ENCODE measurements at places on chromosomes 3 and 15. TPM values are rescaled to one million over a fixed set of nuclear protein-coding genes. Genes with fewer than 3 reads are reported as not detected.

The TNIK gene
- total RNA-seq = 14.8 TPM

GRCh38 chr3:119401503-119402440 is 61.6 kb downstream of the TMEM39A start:
- no peak overlapping the region for H3K27ac ChIP-seq
- no peaks in the 10 kb centered on the region for H3K4me1 ChIP-seq
- no peak for DNase-seq
- H3K36me3 ChIP-seq = peaks cover 24% of the 10 kb centered on the region
- no peak overlapping the region for H3K4me3 ChIP-seq
- no peaks in the 10 kb centered on the region for H3K27me3 ChIP-seq

DNA sequence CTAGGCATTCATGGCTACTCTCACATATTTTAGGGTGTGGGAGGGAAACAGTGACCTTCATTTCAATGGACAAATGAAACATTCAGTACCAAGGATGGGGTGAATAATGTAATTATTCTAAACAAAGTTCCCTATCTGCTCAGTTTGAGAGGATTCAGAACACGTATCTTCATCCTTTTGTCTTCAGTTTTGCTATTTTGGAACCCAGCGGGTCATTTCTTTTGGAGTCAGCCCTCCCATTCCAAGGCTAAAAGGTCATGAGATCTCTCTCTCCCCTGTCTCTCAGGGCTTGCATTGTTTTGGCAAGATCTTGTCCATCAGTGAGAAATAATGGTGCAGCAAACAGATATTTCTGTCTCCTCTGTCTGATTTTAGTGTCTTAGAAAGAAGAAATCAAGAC is 16.3 kb upstream of the GATM start:
- H3K36me3 ChIP-seq = no peaks in the 10 kb centered on the region
- 0 out of 2 replicates have a peak, but pooled peaks cover 3% of the 10 kb centered on the region for H3K27me3 ChIP-seq
- H3K4me1 ChIP-seq = peaks cover 10% of the 10 kb centered on the region
- no peak overlapping the region for H3K4me3 ChIP-seq
- no peak overlapping the region for H3K27ac ChIP-seq

The NRG4 gene
- total RNA-seq = 1.0 TPM

The RAP2B gene
- 13.9 TPM for total RNA-seq

- no peak for DNase-seq
- H3K36me3 ChIP-seq = no peaks in the 10 kb centered on the region
- H3K27me3 ChIP-seq = no peaks in the 10 kb centered on the region
Observed at GRCh38 chr3:177981576-177981975, 554.7 kb upstream of the KCNMB2 start.

DNA sequence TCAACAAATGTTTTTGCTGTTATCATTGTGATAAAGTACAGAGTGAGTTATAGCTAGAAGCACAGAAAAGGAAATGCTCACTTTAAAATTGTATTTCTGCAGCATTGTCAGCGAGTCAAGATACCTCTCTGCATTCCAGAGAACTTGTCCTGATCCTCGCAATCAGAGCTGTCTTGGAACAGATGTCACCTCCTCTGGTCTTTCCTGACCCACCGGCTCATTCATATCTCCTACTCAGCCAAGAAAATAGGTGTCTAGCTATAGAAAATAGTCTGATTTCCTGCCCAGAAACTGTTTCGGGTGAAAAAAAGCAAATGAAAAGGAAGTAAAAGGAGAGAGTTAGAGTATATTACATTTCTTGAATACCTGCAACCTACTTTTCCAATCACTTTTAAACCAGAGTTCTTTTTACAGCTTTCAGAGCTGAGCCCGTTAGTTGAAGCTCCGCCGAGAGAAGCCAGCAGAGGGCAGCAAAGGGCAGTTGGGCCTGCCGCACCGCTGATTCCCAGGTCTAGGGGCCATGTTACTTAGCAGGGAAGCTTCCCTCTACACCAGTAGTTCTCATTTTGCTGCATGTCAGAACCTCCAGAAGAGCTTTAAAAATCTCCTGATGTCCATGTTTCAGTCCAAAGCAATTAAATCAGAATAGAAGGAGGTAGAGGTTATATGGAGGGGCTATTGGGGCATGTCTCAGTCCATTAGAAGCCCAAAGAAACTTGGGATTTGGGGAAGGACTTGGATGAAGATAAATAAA is 185.7 kb upstream of the THRB start:
- H3K36me3 ChIP-seq = no peaks in the 10 kb centered on the region
- DNase-seq = peak; percentile 57
- no peak overlapping the region for H3K27ac ChIP-seq
- H3K4me3 ChIP-seq = no peak overlapping the region

GRCh38 chr3:184171562-184171961 is 3.1 kb upstream of the AP2M1 start:
- H3K27me3 ChIP-seq = no peaks in the 10 kb centered on the region
- H3K4me1 ChIP-seq = peaks cover 5% of the 10 kb centered on the region
- H3K27ac ChIP-seq = no peak overlapping the region
- no peak for DNase-seq
- peaks cover 37% of the 10 kb centered on the region for H3K36me3 ChIP-seq

DNA sequence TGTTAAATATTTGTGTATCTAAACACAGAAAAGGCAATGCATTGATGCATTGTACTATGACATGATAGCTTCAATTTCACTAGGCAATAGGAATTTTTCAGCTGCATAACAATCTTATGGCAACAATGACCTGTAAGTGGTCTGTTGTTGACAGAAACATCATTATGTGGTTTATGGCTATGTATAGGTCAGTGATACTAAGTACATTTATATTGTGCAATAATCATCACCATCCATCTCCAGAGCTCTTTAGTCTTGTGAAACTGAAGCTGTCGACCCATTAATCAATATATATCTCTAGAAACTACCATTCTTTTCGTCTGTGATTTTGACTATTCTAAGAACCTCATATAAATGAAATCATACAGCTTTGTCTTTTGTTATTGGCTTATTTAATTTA is 200.1 kb upstream of the ZNF717 start:
- no peak overlapping the region for H3K27ac ChIP-seq
- no peak for DNase-seq
- H3K27me3 ChIP-seq = no peaks in the 10 kb centered on the region

GRCh38 chr3:17802950-17803349 is 60.5 kb upstream of the TBC1D5 start:
- no peaks in the 10 kb centered on the region for H3K4me1 ChIP-seq
- no peak overlapping the region for H3K27ac ChIP-seq
- DNase-seq = no peak
- no peaks in the 10 kb centered on the region for H3K36me3 ChIP-seq

The KLF15 gene
- 3.3 TPM for total RNA-seq

DNA sequence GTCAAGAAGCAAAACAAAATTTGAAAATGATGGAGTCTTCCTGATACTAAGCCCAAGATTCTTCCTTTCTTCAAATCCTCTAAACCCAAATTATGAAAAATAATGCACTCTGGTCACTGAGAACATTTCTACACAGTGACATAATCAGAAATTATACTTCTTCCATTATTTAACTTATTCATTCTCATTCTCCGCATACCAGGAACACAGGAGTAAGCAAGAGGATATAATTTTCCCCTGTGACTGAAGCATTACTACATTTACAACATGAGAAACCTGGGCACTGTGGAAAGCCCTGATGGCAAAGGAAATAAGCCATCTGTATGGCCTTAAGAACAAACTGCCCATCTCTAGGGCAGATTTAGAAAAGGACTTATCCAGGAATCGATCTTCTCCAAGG is 47.0 kb downstream of the EXD1 start:
- no peak overlapping the region for H3K4me3 ChIP-seq
- H3K27me3 ChIP-seq = no peaks in the 10 kb centered on the region
- no peaks in the 10 kb centered on the region for H3K36me3 ChIP-seq
- no peaks in the 10 kb centered on the region for H3K4me1 ChIP-seq
- DNase-seq = no peak
- no peak overlapping the region for H3K27ac ChIP-seq
